ENCODE measurements at places on chromosomes 1 and 21. TPM values are rescaled to one million over a fixed set of nuclear protein-coding genes. Genes with fewer than 3 reads are reported as not detected.

DNA sequence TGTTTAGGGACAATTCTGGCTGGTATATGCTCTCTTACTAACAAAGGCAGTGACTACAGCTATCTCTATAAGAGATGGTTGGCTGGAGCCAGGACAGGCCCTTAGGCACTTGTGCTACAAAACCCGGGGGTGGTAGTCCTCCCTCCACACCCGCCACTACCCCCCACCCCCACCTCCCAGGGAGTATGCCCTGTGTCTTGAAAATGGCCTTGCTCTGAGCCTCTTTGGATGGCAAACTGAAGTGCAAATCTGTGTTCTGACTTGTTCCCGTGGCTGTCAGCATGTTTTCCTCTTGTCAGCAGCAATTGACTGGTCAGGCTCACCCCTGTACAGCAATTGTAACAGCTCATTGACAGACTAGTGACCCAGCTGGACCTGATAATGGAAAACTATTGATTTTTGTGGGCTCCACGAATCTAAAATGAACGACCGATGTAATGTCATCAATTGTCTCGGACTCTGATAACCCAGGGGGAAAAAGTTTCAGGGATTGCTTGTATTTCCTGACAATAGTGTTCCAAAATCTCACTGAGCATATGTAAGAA lies 139.4 kb upstream of the BARHL2 start:
- H3K4me3 ChIP-seq = no peak overlapping the region
- H3K4me1 ChIP-seq = peaks cover 8% of the 10 kb centered on the region
- H3K27me3 ChIP-seq = peaks cover 12% of the 10 kb centered on the region
- no peaks in the 10 kb centered on the region for H3K36me3 ChIP-seq
- H3K27ac ChIP-seq = no peak overlapping the region

GRCh38 chr1:19858893-19859292 lies 23.3 kb upstream of the OTUD3 start:
- DNase-seq = no peak
- H3K36me3 ChIP-seq = no peaks in the 10 kb centered on the region
- H3K27me3 ChIP-seq = peaks cover 6% of the 10 kb centered on the region
- no peak overlapping the region for H3K4me3 ChIP-seq

DNA sequence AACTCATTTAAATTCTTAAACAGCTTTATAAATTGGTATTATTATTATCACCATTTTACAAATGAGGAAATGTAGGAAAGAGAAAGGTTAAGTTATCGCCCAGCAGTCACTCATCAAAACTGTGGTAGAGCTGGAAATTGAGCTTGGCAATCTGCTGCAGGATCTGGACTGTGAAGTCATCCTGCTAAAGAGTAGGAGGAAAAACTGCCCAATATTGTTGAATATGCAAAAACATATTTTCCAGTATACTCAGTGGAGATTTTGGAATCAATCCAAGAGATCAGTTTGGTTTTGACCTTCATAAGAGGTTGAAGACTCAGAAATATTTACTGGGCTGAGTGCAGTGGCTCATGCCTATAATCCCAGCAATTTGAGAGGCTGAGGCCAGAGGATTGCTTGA lies 16.9 kb upstream of the RC3H1 start:
- no peak overlapping the region for H3K4me3 ChIP-seq
- H3K27me3 ChIP-seq = no peaks in the 10 kb centered on the region
- H3K27ac ChIP-seq = no peak overlapping the region
- no peaks in the 10 kb centered on the region for H3K36me3 ChIP-seq

DNA sequence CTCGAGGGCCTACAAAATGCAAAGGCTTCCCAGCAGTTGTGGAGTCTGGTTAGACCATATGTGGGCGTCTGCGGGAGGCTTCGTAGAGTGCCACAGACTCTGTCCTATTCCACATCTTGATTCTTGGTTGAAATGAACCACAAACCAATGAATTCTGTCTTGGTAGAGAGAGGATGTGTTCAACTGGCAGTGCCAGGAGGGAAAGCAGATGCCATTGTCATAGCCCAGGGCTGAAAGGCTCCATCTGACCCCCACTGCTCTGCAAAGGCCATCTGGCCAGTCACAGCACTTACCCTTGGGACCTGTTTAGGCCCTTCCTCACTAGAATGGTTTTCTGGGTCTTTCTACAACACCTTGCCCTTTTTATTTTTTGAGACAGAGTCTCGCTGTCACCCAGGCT lies 22.1 kb downstream of the ACOT11 start:
- H3K4me3 ChIP-seq = no peak overlapping the region
- H3K4me1 ChIP-seq = no peaks in the 10 kb centered on the region
- DNase-seq = no peak
- H3K36me3 ChIP-seq = no peaks in the 10 kb centered on the region

DNA sequence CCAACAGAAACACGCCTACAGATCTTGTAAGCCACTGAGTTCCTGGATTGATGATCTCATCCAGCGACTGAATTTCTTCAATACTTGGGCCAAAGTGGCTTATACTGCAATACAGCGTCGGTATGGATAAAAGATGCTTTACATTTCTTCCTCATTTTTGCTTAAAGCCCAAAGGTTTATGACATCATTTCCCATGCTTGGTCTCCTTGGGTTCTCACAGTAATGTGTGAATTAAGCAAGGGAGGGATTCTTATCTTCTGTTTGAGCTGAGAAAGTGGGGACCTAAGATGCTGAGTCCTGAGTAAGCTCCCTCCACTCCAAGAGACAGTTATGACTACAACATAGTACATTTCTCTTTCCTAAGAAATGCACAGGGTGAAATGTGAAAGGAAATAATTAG lies 39.5 kb downstream of the LBR start:
- H3K27me3 ChIP-seq = no peaks in the 10 kb centered on the region
- H3K4me1 ChIP-seq = no peaks in the 10 kb centered on the region
- no peak overlapping the region for H3K4me3 ChIP-seq
- no peak for DNase-seq
- H3K27ac ChIP-seq = no peak overlapping the region

DNA sequence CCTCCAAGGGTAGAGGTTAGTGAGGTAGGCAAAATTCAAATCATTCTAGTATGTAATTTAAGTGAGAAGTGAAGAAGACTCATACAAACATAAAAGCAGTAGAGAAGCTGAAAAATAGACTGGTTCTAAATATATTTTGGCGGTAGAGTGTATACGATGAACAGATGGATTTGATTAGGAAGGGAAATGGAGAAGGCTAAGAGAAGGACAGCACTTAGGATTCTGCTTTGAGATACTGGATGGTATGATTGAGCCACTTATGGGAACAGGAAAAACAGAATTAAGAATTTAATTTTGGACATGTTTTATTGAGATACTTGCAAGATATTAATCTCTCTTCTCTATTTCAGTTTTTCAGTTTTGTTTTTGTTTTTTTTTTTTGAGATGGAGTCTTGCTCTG lies 60.1 kb downstream of the EPB41 start:
- H3K36me3 ChIP-seq = peaks cover 2% of the 10 kb centered on the region
- H3K4me3 ChIP-seq = no peak overlapping the region
- DNase-seq = no peak
- no peak overlapping the region for H3K27ac ChIP-seq
- H3K27me3 ChIP-seq = no peaks in the 10 kb centered on the region

- H3K27me3 ChIP-seq = no peaks in the 10 kb centered on the region
- no peak for DNase-seq
- no peaks in the 10 kb centered on the region for H3K36me3 ChIP-seq
Measured at GRCh38 chr1:186295980-186296379, 79.1 kb downstream of the TPR start.

DNA sequence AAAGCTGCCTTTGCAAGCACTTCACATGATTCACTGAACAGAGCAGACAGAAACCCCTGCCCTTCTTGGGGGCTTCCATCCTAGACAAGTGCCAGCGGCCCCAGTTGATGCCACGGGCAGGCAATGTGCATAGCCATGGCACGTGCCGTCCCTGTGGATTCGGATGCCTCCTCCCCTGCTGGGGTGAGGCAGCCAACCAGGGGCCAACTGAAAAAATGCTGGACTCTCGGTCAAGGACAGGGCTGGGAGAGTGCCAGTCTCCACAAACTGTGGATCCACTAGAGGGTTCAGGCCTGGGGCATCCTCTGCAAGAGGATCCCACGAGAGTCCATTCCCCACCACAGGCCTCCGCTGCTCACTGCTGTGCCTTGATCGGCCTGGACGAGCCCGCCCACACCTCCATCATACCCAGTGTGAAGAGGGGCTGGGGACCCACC lies 3.8 kb downstream of the JMJD4 start:
- peaks cover 24% of the 10 kb centered on the region for H3K4me1 ChIP-seq
- H3K27ac ChIP-seq = no peak overlapping the region
- H3K36me3 ChIP-seq = no peaks in the 10 kb centered on the region
- H3K27me3 ChIP-seq = no peaks in the 10 kb centered on the region
- no peak overlapping the region for H3K4me3 ChIP-seq

GRCh38 chr1:3922851-3923250 lies 22.8 kb upstream of the C1orf174 start:
- no peak overlapping the region for H3K4me3 ChIP-seq
- H3K27me3 ChIP-seq = no peaks in the 10 kb centered on the region
- DNase-seq = no peak

- H3K36me3 ChIP-seq = no peaks in the 10 kb centered on the region
- H3K27me3 ChIP-seq = no peaks in the 10 kb centered on the region
- DNase-seq = no peak
- H3K4me3 ChIP-seq = no peak overlapping the region
Measured at GRCh38 chr1:9361630-9362260, 69.1 kb downstream of the SPSB1 start.

- no peak overlapping the region for H3K4me3 ChIP-seq
- DNase-seq = no peak
Measured at GRCh38 chr1:192442736-192443135, 125.9 kb downstream of the RGS21 start.

GRCh38 chr1:154456631-154457030 lies 45.4 kb upstream of the TDRD10 start:
- H3K36me3 ChIP-seq = no peaks in the 10 kb centered on the region
- no peaks in the 10 kb centered on the region for H3K27me3 ChIP-seq
- no peaks in the 10 kb centered on the region for H3K4me1 ChIP-seq
- DNase-seq = no peak
- no peak overlapping the region for H3K4me3 ChIP-seq

DNA sequence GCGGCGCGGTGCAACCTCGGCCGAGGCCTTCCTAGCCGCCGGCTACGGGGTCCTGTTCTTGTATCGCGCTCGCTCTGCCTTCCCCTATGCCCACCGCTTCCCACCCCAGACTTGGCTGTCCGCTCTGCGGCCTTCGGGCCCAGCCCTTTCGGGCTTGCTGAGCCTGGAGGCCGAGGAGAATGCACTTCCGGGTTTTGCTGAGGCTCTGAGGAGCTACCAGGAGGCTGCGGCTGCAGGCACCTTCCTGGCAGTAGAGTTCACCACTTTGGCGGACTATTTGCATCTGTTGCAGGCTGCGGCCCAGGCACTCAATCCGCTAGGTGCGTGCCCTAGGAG lies 379 bp downstream of the PPCS start:
- peak overlapping the region; percentile 26 for H3K4me3 ChIP-seq
- H3K27ac ChIP-seq = peak overlapping the region; percentile 98
- H3K4me1 ChIP-seq = peaks cover 18% of the 10 kb centered on the region

DNA sequence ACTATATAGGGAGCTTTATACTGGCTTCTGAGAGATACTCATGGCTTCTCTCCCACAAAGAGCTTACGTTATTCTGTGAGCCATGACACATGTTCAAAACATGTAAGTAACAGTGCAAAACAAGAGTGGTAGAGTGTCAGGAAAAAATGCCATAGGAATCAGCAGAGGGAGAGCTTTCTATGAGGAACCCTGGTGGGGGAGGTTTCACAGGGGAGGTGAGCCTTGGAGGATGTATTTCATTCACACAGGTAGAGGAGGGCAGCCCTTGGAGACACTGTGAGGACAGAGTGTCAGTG lies 72.7 kb upstream of the LYST start:
- H3K27ac ChIP-seq = peak overlapping the region; percentile 89
- no peak for DNase-seq
- no peaks in the 10 kb centered on the region for H3K27me3 ChIP-seq
- peaks cover 86% of the 10 kb centered on the region for H3K4me1 ChIP-seq
- H3K36me3 ChIP-seq = no peaks in the 10 kb centered on the region

DNA sequence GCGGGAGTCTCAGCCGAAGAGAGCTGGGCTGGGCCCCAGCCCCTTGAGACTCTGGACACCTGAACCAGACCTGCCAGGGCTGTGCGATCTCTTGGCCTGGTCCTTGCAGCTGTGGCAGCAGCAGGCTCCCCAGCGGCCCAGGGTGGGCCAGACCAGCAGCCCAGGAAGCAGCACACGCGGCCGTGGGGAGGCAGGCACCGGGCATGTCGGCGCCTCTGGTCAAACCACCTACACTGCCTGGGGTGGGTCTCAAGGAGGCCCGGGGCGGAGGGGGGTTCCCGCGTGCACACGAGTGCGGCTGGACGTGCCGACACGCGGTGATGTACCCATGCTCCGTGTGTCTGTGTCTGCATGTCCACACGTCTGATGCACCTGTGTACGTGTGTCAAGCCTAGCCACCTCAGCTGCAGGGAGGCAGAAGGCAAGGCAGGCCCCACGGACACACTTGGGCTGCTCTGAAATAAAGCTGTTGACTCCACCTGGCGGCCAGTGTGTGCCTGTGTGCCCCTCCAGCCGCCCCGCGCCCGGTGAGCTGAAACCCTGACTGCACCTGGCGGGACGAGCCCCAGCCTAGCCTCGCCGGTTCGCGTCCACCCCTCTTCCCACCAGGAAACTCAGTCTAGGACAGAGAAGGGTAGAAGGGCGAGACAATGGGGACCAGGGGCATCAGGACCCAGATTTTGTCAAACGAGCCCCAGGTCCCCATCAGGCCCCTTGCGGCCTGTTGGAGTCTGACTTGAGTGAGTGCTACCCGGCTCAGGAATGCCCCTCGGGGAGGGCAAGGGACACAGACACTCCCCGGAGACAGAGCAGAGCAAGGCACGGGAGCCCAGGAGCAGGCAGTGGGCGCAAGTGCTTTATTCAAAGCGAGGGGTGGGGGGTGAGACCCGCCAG lies 11.6 kb downstream of the SCNN1D start:
- DNase-seq = peak; percentile 87
- H3K4me1 ChIP-seq = no peaks in the 10 kb centered on the region
- no peaks in the 10 kb centered on the region for H3K27me3 ChIP-seq
- H3K36me3 ChIP-seq = no peaks in the 10 kb centered on the region
- no peak overlapping the region for H3K4me3 ChIP-seq
- no peak overlapping the region for H3K27ac ChIP-seq

GRCh38 chr1:201358596-201358995 lies 18.9 kb downstream of the TNNT2 start:
- H3K4me1 ChIP-seq = no peaks in the 10 kb centered on the region
- no peak overlapping the region for H3K27ac ChIP-seq
- no peaks in the 10 kb centered on the region for H3K36me3 ChIP-seq
- no peak for DNase-seq
- peaks cover 7% of the 10 kb centered on the region for H3K27me3 ChIP-seq
- no peak overlapping the region for H3K4me3 ChIP-seq

GRCh38 chr1:185367218-185367617 lies 50.2 kb upstream of the IVNS1ABP start:
- H3K4me3 ChIP-seq = no peak overlapping the region
- H3K27ac ChIP-seq = no peak overlapping the region
- no peaks in the 10 kb centered on the region for H3K36me3 ChIP-seq
- H3K4me1 ChIP-seq = no peaks in the 10 kb centered on the region
- DNase-seq = no peak
- no peaks in the 10 kb centered on the region for H3K27me3 ChIP-seq

GRCh38 chr1:27007909-27008582 lies 4.6 kb downstream of the TENT5B start:
- H3K27me3 ChIP-seq = peaks cover 22% of the 10 kb centered on the region
- peaks cover 12% of the 10 kb centered on the region for H3K4me1 ChIP-seq
- H3K4me3 ChIP-seq = no peak overlapping the region

The FBLIM1 gene
- total RNA-seq = not detected

The IGSF9 gene
- 0.15 TPM for total RNA-seq

The PIGK gene
- 16.4 TPM for total RNA-seq

The ZCCHC17 gene
- total RNA-seq = 20.3 TPM

The KRTAP12-3 gene
- total RNA-seq = not detected

The CSF3R gene
- total RNA-seq = 0.30 TPM

The CFAP74 gene
- not detected for total RNA-seq

The C1orf115 gene
- 21.4 TPM for total RNA-seq

The ERG gene
- total RNA-seq = not detected

The CRYAA gene
- total RNA-seq = not detected

The NPHS2 gene
- not detected for total RNA-seq

The C8B gene
- total RNA-seq = not detected

The PPIAL4G gene
- 1.4 TPM for total RNA-seq
